ENCODE measurements at places on chromosomes 12 and 14. TPM values are rescaled to one million over a fixed set of nuclear protein-coding genes. Genes with fewer than 3 reads are reported as not detected.

Gene HSPB8
- total RNA-seq, result 23.9 TPM

Gene SLC17A8
- not detected for total RNA-seq

Gene LRTM2
- not detected for total RNA-seq

Gene TMTC1
- 207 TPM for total RNA-seq

Gene RGS6
- total RNA-seq, result 57.1 TPM

Gene LAG3
- 1.2 TPM for total RNA-seq

Gene ZCCHC8
- 22.2 TPM for total RNA-seq

Gene ADSS1
- 6.6 TPM for total RNA-seq

Gene CMA1
- not detected for total RNA-seq

Gene SLC4A8
- total RNA-seq, result 0.59 TPM

- no peak for DNase-seq
Measured at GRCh38 chr14:102187568-102188001, 47.9 kb downstream of the WDR20 start.

DNA sequence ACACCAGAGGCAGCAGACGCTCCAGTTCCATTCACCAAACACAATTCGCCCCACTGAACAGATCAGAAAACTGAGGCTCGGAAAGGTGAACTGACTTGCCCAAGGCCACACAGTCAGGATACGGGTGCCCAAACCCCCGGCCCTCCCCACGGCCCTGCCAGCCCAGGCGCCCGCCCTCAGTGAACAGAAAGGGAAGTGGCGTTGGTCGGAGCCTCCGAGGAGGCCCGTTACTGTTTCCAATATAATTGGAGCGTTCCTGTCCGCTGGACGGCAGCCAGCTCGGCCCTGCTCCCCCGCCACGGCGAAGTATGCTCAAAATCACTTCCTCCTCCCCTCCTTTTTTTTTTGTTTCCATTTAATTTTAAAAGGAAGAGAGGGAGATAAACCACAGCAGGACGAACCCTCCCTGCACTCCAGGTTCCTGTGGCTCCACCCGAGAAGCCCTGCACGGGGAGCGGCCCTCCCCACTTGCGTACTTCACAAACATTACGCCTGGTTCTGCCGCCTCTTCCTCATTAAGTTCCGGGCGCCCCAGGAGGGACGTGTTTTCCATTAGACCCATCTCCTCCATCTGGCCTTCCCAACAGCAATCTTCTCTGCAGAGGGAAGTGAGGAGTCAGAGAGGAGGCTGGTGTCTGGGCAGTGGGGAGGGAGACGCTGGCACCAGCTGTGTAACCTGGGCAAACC is 61.1 kb downstream of the NCOR2 start:
- DNase-seq, result peak; percentile 82

GRCh38 chr14:51977075-51977474 is 12.3 kb upstream of the RTRAF start:
- no peak for DNase-seq

GRCh38 chr14:91714805-91715204 is 17.1 kb downstream of the CATSPERB start:
- DNase-seq, result no peak

GRCh38 chr12:59317598-59317997 is 278.2 kb upstream of the SLC16A7 start:
- DNase-seq, result no peak

DNA sequence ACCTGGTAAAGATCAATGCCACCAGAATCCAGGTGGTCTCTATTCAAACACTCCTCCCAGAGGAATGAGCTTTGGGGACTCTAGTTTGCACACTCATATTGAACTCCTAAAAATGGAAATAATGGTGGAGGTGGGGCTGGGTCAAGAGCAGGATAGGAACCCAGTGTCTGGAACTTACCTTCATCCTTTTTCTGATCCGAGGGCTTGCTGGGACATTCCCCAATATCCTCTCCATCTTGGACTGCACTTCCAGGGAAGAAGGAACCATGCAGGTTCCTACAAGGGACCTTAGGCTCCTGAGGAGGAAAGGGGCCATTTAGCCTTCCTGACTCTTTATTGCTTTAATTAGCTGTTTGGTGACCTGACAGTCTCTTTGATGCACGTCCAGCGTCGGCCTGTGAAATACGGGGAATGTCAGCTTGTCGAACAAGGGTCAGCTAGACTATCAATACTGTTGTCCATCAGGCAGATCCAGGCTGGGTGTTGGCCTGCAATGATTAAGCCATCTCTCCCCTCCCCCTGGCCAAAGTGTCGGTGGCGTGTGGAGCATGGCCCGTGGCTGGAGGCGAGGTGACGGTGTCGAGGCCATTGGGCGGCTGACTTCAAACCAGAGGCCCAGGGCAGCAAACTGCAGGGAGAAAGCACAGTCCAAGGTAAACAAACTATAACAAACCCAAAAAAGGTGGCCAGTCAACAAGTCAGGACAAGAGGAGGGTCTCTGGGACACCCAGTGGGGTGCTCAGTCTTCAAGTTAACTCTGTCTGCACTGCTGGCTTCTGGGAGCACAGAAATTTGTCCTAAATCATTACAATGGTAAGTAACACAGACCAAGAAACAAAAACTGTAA is 405.2 kb upstream of the TBX3 start:
- DNase-seq, result no peak

GRCh38 chr12:40171501-40171900 is 53.3 kb upstream of the LRRK2 start:
- DNase-seq, result no peak

GRCh38 chr12:71536939-71537622 is 97.5 kb downstream of the LGR5 start:
- no peak for DNase-seq

GRCh38 chr12:23559268-23559753 is 390.2 kb downstream of the SOX5 start:
- no peak for DNase-seq

DNA sequence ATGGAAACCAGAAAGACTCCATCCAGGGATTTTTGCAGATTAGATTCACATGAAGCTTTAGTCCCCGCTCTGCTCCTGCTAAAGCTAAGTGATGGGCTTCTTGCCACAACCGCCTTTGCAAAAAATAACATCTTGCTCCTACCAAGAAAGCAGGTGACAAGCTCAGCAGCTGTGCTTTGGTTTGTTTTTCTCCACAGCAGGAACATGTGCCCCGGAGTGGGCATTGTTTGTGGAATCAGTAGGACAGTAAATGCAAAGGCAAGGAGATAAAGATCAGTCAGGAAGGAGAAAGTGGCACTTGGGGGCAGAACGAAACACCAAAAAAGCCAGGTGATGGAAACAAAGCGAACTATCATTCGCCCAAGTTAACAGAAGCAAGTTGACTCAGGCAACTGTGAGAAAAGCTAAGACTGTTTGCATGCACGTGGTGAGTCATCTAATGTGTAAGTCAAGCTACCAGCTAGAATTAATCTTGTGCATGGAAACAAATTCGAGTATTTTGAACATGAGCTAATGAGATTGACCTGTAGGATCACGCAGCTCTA is 165.5 kb upstream of the PLXNC1 start:
- DNase-seq, result no peak

DNA sequence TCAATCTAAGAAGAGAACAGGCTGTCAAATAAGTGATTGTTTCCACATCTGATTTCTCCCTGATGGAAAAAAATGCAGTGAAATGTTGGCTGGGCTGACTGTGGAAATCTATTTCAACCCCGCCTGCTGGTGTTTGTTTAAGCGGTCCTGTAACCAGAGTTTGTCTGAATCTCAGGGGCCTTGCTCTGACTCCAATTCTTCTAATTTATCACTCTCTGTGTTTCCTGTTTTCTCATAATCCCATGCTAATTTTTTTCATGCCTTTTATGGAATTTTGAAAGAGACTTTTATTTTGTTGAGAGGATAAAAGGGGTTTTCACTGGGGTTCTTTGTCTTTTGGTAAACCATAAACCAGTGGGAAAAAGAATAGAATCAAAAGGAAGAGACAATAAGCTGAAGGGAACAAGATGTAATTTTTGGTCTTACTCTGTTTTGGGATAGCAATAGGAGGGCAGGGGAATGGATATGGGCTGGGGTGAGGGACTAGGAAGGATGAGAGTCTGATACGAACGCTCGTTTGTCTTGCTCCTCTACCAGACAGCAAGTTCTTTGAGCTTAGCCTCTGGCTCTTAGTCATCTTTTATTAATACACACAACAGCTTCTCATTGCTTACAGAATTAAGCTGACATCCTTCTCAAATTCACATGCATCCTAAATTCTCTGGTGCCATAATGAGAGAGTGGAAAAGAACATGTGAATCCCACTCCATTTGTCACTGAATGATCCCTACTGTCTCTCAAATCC is 8.0 kb upstream of the MGP start:
- no peak for DNase-seq

DNA sequence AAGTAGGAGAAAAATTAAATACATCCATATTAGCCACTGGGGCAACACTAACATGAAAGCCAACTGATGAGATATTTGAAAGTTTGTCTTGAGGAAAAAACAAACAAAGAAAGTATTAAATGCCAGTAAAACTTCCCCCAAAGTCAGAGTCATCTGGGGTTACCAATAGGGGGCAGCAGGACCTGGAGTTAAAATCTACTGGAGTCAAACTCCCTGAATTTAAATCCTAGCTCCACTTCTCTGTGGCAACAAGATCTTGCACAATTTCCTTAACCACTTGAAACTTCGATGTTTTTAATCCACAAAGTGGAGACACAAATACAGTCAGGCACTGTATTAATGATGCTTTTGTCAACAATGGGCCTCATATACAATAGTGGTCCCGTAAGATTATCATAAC is 14.4 kb downstream of the PLEKHG7 start:
- DNase-seq, result peak; percentile 30

DNA sequence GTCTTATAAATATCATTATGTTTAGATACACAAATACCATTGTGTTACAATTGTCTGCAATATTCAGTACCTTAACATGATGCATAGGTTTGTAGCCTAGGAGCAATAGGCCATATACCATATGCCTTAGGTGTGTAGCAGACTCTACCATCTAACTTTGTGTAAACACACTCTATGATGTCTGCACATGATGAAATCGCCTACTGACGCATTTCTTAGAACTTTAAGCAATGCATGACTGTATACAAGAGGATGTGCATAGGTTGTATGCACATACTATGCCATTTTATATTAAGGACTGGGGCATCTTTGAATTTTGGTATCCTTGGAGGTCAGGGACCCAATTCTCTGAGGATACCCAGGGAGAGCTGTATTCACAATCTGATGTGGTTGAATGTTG is 10.1 kb upstream of the BTG1 start:
- no peak for DNase-seq

- no peak for DNase-seq
Measured at GRCh38 chr12:11568762-11569478, 80.6 kb upstream of the ETV6 start.

GRCh38 chr14:33951183-33951840 is 438 bp upstream of the EGLN3 start:
- no peak for DNase-seq

- no peak for DNase-seq
Measured at GRCh38 chr12:52171950-52172512, 19.8 kb downstream of the KRT80 start.

GRCh38 chr14:42806909-42807315 is 1200.2 kb downstream of the LRFN5 start:
- DNase-seq, result no peak

DNA sequence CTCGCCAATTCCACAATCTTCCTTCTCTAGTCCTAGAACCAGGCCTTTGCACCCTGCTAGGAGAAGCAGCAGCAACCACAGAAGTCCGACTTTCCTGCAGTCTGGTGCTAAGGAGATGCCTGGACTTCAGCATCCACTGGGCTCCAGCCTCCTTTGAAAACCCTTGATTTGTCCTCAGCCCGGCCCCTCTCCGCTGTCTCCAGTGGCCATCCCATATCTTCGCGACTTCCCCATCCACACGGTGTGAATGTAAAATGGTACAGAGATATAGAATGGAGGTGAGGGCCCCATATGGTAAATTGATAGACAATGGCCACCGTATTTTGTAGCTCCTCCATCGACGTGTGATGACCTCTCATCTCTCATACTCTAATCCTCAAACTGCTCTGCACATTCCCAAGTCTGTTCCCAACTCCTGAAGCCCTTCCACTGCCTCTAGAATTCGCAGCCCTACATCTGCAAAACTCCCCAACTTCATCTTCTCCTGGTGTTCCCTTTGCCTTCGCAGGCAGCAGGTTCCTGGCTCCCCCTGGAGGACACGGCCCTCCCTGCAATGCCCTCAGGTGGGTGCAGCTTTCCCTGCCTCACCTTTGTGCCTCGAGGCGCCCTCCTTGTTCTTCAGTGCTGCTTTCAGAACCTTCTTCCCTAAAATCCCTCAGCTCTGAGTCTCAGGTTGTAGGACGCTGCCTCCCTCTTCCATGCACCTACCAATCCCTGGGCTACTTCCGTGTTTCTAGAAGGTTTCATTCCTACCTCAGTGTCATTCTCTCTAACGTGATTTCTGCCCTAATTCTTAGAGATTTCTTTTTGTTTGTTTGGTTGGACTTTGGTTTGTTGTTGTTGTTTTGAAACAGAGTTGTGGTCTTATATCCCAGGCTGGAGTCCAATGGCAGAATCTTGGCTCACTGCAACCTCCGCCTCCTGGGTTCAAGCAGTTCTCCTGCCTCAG is 36.7 kb downstream of the TMBIM6 start:
- DNase-seq, result no peak

GRCh38 chr14:93926873-93927799 is at the start of gene FAM181A:
FAM181A (plus strand) TSS chr14:93927344; CDS start chr14:93928286, 942 bp downstream.
- no peak for DNase-seq

GRCh38 chr14:76997257-76997970 is 31.1 kb downstream of the IRF2BPL start:
- no peak for DNase-seq

GRCh38 chr12:88493636-88494035 is 86.6 kb downstream of the KITLG start:
- no peak for DNase-seq

DNA sequence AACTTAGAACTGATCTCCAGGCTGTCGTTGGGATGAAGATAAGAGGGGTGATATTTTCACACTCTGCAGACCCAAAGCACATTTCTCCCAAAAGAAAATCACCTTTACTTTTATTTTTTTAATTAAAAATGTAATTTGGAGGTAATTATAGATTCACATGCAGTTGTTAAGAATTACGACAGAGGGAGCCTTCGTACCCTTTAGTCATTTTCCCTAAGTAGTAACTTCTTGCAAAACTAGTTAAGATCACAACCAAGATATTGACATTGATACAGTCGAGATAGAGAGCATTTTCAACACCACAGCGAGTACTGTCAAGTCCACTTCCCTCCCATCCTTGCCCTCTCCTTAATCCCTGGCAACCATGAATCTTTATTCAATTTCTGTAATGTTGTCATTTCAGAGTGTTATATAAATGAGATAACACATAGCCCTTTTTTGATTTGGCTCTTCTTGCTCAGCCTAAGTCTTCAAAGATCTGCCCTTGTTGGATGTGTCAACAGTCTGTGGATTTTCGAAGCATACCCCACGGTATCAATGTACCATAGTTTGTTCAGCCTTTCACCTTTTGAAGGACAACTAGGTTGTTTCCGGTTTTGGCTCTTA is 39.6 kb downstream of the DNAH10 start:
- no peak for DNase-seq

- no peak for DNase-seq
Measured at GRCh38 chr12:104258476-104259067, 43.0 kb downstream of the TXNRD1 start.

Measured in tibial nerve (tissue), 4 donors.